ENCODE measurements at places on chromosomes 1 and 21. TPM values are rescaled to one million over a fixed set of nuclear protein-coding genes. Genes with fewer than 3 reads are reported as not detected.

The NIT1 gene
- total RNA-seq = 25.6 TPM

The CFHR5 gene
- not detected for total RNA-seq

The IL10 gene
- total RNA-seq = not detected

The CASZ1 gene
- 19.8 TPM for total RNA-seq

The FCRLB gene
- total RNA-seq = 1.7 TPM

The S100A7A gene
- not detected for total RNA-seq

The LINGO4 gene
- not detected for total RNA-seq

The ECM1 gene
- total RNA-seq = 13.9 TPM

The FMO4 gene
- total RNA-seq = 0.85 TPM

The AK4 gene
- total RNA-seq = 78.3 TPM

The RXFP4 gene
- total RNA-seq = not detected

The CRYAA gene
- not detected for total RNA-seq

The TMEM200B gene
- 2.9 TPM for total RNA-seq

The PRKAB2 gene
- total RNA-seq = 12.0 TPM

The S100A7 gene
- total RNA-seq = not detected

The CD53 gene
- total RNA-seq = not detected

The HCN3 gene
- total RNA-seq = 0.72 TPM

The ACTL8 gene
- not detected for total RNA-seq

The C4BPB gene
- not detected for total RNA-seq

The SERINC2 gene
- 36.4 TPM for total RNA-seq

The FCGR3B gene
- 0.64 TPM for total RNA-seq

The A3GALT2 gene
- total RNA-seq = not detected

The B3GALT5 gene
- not detected for total RNA-seq

The TMEM240 gene
- total RNA-seq = not detected

The FMN2 gene
- total RNA-seq = 0.21 TPM

The CYYR1 gene
- total RNA-seq = 1.1 TPM

The WDR77 gene
- total RNA-seq = 66.5 TPM

The ERICH3 gene
- not detected for total RNA-seq

The MATN1 gene
- total RNA-seq = not detected

The HSD3B1 gene
- not detected for total RNA-seq

The HEYL gene
- total RNA-seq = not detected

The SEMA6C gene
- total RNA-seq = 0.21 TPM

The GLIS1 gene
- total RNA-seq = 0.24 TPM

The FMO2 gene
- total RNA-seq = not detected

The SPRR3 gene
- total RNA-seq = 51.4 TPM

The F13B gene
- total RNA-seq = not detected

The GIPC2 gene
- total RNA-seq = 0.48 TPM

The ST7L gene
- total RNA-seq = 10.0 TPM

The E2F2 gene
- under 0.01 TPM for total RNA-seq

The SPTA1 gene
- not detected for total RNA-seq

The KRTAP12-4 gene
- not detected for total RNA-seq

The SKI gene
- 19.8 TPM for total RNA-seq

The GPR52 gene
- total RNA-seq = 0.21 TPM

The FALEC gene
- not detected for total RNA-seq

The ACKR1 gene
- total RNA-seq = not detected

The PDC gene
- not detected for total RNA-seq

The TPTE gene
- not detected for total RNA-seq

The TAF5L gene
- total RNA-seq = 21.7 TPM

The LAMB3 gene
- total RNA-seq = 1,900 TPM

The OLIG1 gene
- not detected for total RNA-seq

The SPRR4 gene
- total RNA-seq = not detected

The ZSWIM5 gene
- not detected for total RNA-seq

The CD247 gene
- total RNA-seq = not detected

The IFNLR1 gene
- total RNA-seq = 7.5 TPM

The C1orf141 gene
- total RNA-seq = not detected

The MROH9 gene
- not detected for total RNA-seq

The PTAFR gene
- total RNA-seq = 7.5 TPM

The LCE6A gene
- total RNA-seq = not detected

The CD1C gene
- total RNA-seq = not detected
